ENCODE measurements at places on chromosomes 16 and 17.

DNA sequence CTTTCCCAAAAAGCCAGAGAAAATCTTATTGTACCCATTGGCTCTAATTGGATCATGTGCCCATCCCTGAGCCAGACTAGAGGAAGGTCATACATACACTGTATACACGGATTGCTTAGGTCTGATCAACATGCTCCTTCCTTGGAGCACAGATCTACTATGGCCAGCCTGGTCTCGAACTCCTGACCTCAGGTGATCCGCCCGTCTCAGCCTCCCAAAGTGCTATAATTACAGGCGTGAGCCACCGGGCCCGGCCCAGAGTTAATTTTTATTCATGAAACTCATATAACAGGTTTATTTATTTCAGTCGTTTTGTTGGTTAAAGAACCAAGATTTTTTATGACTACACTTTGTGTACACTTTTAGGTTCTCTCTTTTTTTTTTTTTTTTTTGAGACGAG is 1.2 kb upstream of the TAOK1 start:
- DNase-seq = no peak

GRCh38 chr17:80997424-80998117 is 5.9 kb downstream of the CHMP6 start:
- DNase-seq = no peak

DNA sequence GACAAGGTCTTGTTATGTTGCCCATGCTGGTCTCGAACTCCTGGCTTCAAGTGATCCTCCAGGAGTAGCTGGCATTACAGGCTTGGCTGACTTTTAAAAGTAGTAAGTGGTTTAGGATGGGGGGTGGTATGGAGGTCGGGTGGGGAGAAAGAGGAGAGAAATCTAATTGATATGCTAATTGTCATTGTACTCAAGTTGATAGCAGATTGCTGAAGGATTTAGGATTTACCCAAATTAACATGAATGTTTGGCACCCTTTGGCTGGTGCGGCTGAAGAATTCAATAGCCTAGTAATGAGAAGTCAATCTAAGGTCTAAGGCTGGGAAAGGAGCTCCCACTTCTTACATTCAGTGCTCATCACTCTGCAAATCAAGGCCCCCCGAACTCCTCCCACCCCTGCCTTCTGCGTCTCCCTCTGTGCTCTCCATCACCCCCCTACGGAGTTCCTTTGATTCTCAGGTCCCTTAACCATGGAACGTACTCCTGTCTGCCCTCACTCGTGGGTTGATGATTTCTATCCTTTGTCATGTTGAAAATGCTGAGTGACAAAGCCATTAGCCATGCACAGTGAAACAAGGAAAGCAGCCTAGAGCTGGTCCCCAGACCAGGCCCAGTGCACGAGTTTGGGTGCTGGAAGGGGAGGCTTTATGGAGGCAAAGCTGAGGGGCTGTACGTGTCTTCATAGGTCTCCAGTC is 17.3 kb downstream of the CDH13 start:
- no peak for DNase-seq

DNA sequence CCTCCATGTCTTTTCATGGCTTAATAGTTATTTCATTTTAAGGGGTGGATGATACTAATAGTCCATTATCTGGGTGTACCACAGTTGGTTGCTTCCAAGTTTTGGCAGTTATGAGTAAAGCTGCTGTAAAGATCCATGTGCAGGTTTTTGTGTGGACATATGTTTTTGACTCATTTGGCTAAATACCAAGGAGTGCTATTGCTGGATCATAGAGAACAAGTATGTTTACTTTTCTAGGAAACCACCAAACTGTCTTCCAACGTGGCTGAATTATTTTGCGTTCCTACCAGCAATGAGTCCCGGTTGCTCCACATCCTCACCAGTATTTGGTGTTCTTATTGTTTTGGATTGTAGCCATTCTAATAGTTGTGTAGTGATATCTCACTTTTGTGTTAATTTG is 181.9 kb downstream of the SPECC1 start:
- DNase-seq = no peak

DNA sequence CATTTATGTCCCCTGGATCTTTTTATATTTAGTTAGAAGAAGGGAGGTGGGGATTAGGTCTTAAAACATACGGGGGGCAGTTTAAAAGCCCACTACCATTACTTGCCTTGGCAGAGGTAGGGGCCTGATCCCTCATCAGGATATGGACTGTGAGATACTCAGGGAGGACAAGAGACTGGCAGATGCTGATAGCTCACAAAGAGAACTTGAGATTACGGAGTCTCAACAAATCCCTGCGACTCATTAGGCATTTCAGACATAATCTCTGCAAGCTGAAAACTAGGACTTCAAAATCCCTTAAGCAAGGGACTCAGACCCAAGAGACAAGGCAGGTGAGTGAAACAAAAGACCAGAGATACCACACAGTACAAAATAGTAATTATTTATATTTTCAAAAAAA is 23.2 kb downstream of the NXPH3 start:
- no peak for DNase-seq

GRCh38 chr16:82331974-82332750 is 162.1 kb upstream of the MPHOSPH6 start:
- DNase-seq = no peak

- no peak for DNase-seq
Observed at GRCh38 chr17:50028736-50029120, 27.2 kb upstream of the ITGA3 start.

GRCh38 chr16:14346278-14347142 is 275.4 kb downstream of the MRTFB start:
- DNase-seq = no peak

GRCh38 chr16:85370881-85371651 is 242.1 kb upstream of the GSE1 start:
- no peak for DNase-seq
